Stimulated activated CD4-positive, alpha-beta T cell treated with anti-CD3 and anti-CD28 coated beads, Interleukin-12 subunit alpha, Interleukin-12 subunit beta, amount 100 ng/mL, for 48 hours (primary cell): ENCODE measurements at places on chromosomes 4 and X.

DNA sequence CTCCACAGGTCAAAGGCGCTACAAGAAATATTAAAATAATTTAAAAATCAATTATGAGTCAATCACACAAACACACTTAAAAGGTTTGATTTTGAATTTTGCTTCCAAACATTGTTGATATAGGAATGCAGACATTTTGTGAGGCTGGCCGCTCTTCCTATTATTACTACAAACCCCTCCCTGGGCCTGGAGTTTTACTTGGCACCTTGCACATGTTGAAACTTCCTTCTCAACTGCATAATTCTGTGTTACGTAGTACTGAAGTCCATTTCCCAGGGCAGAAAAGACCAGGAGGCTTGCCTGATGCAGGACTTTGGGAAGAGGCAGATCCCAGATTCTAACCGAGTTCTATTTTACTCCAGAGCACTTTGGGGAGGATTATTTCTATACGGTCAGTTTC lies 71.5 kb downstream of the CYTL1 start:
- no peak for DNase-seq

DNA sequence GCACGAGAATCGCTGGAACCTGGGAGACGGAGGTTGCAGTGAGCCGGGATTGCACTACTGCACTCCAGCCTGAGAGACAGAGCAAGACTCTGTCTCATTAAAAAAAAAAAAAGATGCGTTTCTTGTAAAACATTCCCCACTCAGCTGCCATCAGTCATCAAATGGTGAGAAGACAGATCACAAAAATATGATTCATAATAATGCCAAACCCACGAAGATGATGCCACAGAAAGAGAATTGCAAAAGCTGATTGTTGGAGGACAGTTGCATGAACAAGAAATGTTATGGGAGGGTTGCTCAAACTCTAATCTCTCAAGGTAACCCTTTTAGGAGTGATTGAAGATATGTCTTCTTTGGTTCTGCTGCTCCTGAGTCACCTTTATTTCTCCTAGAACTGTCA lies 21.4 kb upstream of the SMIM14 start:
- DNase-seq = no peak

DNA sequence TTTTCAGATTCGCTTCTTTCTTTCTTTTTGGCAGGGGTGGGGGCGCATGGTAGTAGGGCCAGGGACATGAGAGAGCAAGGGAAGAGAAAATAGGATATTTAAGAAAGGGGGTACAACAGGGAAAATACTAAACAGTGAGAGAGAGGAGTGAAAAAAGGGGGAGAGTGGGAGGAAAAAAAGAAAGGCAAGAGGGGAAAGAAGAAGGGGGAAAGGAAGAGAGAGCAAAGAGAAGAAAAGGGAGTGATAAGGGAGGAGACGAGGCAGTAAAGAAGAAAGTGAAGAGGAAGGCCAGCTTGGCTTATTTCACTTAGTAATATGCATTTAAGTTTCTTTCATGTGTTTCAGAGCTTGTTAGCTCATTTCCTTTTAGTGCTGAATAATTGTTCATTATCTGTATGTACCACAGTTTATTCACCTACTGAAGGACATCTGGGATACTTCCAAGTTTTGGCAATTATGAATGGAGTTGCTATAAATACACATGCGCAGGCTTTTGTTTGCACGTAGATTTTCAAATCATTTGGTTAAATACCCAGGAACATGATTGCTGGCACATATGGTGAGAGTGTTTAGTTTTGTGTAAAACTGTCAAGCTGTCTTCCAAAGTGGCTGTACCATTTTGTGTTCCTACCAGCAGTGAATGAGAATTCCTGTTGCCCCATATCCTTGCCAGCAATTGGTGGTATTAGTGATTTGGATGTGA lies 37.3 kb downstream of the CASP6 start:
- no peak for DNase-seq

- no peak for DNase-seq
Observed at GRCh38 chrX:19840899-19841648, 46.3 kb downstream of the SH3KBP1 start.

GRCh38 chr4:138665851-138666250 lies 349.7 kb upstream of the NOCT start:
- no peak for DNase-seq

DNA sequence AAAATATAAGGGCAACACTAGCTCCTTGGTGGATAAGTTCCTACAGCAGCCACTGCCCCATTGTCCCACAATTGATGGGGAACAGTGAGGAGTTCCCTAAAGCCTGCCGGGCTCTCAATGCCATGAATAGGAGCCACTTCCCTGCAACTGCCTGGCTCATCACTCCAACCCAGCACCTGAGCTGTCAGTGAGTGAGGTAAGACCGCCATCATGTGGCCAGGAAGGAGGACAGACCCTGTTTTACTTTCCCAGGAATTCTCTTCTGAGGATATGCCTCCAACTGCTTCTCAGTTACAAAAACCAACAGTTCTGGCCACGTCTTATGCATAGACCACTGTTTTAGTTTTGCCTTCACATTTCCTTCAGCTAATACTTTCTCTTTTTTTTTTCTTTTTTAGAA lies 45.5 kb downstream of the SRPX start:
- DNase-seq = no peak

GRCh38 chr4:145909281-145909715 lies 29.3 kb downstream of the ZNF827 start:
- no peak for DNase-seq

DNA sequence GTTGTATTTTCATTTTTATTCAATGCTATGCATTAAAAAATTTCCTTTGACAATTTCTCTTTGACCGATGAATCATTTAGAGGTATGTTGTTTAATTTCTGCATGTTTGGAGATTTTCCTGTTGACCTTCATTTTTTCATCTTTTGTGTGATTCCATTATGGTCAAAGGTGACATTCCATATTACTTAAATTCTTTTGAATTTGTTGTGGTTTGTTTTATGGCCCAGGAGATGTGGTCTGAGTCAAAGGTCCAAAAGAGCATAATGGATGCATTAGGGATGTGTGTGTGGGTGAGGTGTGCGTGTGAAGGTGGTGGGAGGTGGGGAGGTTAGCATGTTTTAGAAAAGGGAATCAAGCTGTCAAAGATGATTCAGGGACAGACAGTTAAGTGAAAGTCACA lies 76.0 kb upstream of the GIMD1 start:
- no peak for DNase-seq

- DNase-seq = no peak
Observed at GRCh38 chr4:37245391-37245954, 930 bp downstream of the NWD2 start.
